RPMI8226 (cell line): ENCODE measurements at places on chromosomes 1 and 21.

- no peak for DNase-seq
These were observed 14.4 kb downstream of the CD55 start for GRCh38 chr1:207335695-207336363.

DNA sequence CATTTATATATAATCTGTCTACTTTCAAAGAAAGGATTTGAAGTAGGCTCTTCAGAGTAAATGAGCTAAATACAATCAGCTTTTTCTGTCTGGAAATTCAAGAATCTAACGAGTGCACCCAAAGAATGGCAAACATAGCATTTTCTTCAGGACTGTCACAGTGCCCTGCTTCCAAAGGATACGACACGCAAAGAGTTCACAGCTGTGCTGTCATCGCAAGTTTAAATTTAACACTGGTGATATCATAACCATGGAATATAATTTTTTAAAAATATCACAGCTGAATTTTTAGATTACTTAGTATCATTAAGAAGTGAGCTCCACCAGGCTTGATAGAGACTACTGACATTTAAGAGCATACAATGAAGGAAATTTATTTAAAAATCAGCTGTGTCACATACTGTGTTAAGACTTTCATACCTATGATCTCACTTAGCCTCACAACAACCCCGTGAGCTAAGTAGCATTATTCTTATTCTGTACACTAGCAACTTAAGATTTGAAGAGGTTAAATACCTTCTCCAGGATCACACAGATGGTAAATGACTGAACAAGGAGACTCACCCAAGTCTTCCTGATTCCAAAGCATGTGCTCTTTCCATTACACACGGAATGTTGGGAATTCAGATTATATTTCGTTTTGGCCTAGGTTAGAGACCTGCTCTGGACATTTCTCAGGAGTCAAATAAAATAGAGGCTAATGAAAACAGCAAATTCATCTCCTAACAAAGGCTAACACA, 46.2 kb upstream of the PRRX1 start:
- no peak for DNase-seq

GRCh38 chr1:23619299-23620188, 60.2 kb upstream of the ID3 start:
- peak; percentile 91 for DNase-seq

DNA sequence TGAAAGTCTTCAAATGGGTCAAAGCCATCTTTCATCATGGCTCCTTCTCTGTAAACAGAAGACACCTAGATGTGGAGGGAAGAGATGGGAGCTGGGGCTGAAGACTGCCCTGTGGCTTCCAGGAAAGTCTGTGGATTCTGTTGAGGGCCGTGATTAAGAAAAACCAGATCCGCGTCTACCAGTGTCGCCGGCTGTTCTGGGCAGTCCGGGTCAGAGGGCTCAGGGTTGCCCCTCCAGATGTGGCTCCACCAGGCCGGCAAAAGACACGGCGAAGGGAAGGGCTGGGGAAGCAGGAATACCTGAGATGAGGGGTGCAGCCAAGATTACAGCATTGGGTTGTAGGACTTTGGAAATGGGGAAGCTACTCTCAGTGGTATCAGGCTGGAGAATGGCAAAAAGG, 162.6 kb downstream of the RHOU start:
- no peak for DNase-seq

DNA sequence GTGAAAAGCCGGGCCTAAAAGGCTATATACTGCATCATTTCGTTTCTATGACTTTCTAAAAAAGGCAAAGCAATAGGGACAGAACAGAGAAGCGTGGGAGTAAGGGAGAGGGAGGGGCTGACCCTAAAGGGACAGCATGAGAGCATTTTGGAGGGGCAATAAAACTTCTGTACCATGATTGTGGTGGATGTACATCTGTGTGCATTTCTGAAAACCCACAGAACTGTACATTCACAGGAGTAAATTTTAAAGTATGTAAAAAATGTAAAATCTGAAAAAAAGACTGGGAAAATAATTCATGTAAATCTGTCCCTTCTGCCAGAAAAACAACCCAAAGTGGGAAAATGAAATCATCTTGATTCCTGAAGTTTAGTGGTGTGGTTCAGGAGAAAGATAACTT, 235.4 kb downstream of the CENPF start:
- DNase-seq: no peak

- DNase-seq: no peak
These were observed 588.3 kb upstream of the PBX1 start for GRCh38 chr1:163970699-163971098.

- DNase-seq: no peak
These were observed 66.0 kb downstream of the SYDE2 start for GRCh38 chr1:85134583-85135391.

DNA sequence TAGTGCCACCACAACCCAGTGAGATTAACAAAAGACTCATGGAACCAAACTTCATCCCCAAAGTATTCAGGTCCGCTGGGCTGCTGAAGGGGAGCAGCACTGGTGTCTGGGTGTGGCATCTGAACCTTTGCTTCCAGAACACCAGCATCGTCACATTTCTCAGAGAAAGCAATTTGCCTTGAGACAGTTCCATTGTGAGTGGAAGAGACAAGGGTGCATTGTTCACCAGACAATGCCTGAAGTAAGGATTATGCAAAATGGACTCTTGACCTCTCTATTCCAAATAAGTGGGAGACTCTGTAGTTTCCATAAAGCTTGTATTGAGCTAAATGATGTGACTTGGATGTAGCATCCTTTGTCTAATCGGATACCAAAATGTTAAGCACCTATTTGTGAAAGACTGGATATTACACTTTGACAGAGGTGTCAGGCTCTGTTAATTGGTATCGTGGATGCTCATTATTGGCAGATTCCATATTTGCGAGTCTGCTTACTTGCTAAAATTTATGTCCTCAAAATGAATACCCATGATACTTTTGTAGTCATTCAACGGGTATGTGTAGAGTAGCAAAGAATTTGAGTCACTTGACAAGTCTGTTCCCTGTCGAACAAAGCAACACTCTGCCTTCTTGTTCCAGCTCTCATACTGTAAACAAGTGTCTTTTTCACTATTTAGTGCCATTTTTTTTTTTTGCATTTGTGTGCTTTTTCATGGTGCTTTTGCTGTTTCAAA, 75.6 kb downstream of the MRPS6 start:
- no peak for DNase-seq

GRCh38 chr1:243968413-243968812, 82.7 kb upstream of the ZBTB18 start:
- no peak for DNase-seq

- no peak for DNase-seq
These were observed 65.7 kb upstream of the RNF11 start for GRCh38 chr1:51170342-51170741.
